AG08395 (cell line): ENCODE measurements at places on chromosomes 1 and 21.

GRCh38 chr21:42397746-42398394 is 2.0 kb upstream of the TMPRSS3 start:
- DNase-seq: no peak

GRCh38 chr1:235124665-235125064 is 4.0 kb downstream of the TOMM20 start:
- no peak for DNase-seq

DNA sequence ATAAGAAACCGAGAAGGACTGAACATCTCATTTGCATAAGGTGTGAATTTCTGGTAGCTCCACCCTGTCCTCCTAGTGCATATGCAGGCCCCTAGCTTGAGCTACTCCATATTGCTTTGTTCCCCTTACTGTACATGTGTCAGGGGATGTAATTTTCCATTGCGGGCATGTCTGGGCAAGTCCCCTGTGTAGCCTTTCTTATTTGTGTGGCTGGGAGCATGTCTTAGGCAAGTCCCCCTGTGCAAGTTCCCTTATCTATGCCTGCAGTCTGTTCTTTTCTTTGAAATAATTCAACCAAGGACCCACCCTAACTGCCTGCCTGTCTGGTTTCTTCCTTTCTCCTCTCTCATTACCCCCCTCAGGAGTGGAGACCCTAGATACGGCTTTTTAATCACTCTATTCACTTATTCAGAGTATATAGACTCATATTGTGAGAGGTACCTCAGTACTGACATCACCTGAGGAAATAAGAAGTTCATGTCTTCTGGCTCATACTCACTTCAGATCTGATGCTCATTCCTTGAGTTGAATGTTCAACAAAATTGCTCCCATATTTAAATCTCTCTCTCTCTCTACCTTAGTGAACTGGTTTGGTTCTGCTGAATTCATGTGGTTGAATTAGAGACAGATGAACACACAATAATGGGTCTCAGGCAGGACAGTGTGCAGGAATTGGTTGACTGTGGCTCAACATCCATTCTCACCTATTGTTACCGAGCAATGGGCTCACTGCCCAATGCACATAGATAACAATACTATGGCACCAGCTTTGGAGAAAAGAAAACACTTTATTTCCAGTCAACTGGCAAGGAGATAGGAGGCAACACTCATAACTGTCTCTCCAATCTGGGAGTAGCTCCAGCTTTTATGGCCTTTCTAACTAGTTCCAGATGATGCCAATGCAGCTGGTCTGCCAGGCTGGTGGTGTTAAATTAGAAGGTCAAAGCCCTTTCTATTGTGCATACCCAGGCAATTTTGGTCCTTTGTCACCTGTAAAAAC is 27.9 kb upstream of the NPL start:
- DNase-seq: peak; percentile 26

- peak; percentile 5 for DNase-seq
Measured at GRCh38 chr1:98420376-98421084, 241.0 kb upstream of the SNX7 start.

DNA sequence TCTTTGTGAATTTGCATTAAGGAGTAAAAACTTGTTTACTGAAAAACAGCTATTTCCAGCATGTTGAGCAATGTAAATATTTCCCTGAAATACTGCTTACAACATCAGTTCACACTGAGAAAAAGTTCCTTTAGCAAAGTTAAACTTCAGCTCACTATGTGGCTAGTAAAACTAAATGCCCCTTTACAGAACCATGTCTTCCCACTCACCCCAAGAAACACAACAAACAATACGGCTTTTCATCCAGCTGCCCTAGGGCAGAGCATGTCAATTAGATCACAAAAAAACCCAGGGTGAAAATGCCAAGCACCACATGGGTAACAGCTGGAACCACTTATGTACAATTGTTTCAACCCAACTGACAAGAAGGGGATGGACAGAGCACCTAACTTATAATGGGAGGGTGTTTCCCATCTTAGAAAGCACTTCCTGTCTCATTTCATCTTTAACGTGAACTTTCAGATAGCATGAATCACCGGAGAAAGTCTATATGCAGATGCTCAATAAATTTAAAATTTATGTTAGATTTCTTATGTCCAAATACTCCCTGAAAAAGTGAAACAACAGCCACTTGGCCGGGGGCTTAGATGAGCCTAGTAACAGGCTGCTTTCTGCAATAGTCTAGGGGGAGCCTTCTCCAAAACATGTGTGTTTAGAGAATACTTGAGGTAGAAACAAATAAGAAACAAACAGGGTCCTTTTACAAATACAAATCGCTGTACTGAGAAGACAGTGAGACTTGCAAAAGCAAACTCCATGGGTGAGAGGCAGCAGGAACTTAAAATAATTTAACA is 6.6 kb downstream of the NID1 start:
- peak; percentile 62 for DNase-seq

DNA sequence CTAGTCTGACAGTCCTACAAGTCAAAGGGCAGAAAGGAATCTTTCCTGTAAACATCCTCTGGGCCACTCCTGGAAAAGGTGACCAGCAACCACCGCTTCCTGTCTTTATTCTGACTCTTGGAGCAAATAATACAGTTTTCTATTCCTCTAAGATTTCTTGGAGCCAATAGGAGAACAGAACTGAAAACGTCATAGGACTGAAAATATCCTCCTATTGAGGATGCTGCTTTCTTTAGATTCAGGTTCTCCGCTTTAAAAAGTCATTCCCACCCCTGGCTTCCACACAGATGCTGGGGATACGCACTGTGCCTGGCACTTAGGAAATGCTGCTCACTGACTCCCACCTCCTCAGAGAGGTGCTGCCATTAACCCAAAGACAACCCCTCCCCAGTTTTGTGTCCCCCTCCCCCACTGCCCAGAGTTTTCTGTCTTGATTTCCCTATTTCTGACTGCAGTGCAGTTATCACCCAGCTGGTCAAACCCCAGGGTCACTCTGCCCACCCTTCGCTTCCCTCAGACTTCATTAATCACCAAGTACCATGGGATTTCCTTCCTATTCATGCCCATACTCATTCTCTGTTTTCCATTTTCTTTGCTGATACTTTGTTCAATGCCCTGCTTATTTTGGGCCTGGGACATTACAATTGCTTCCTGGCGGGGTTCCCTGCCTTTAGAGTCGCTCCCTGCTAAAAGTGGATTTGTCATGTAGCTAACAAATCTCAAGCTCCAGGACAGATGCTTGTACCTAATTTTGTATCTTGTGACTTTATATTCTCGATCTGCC is 82.1 kb upstream of the ARHGAP29 start:
- no peak for DNase-seq

- DNase-seq: no peak
Measured at GRCh38 chr1:183936009-183936408, 101.5 kb downstream of the COLGALT2 start.

DNA sequence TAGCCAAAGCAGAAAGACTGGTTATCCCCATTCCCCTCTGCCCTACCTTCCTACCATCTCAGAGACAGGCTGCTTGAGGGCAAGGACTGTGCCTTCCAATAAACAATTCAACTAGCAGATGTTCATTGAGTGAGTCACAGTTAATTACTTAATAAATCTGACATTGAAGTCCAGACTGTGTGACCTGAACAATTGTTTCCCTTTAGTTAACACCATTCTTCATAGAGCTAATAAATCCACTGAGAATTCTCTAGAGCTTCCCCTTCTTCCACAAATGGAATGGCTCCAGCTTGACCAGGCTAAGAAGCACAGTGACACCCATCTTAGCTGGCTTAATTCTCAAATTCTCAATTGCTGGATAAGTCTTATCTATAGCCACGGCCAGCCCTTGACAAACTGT is 61.9 kb upstream of the GJA5 start:
- DNase-seq: no peak

GRCh38 chr1:219792337-219793021 is 135.9 kb downstream of the SLC30A10 start:
- DNase-seq: peak; percentile 78
